ENCODE measurements at places on chromosomes 1 and 21. TPM values are rescaled to one million over a fixed set of nuclear protein-coding genes. Genes with fewer than 3 reads are reported as not detected.

The MIXL1 gene
- not detected for total RNA-seq

The CYP4B1 gene
- not detected for total RNA-seq

The KIAA0040 gene
- 0.64 TPM for total RNA-seq

The HMGCS2 gene
- not detected for total RNA-seq

The HAO2 gene
- total RNA-seq = not detected

The PAQR6 gene
- 0.43 TPM for total RNA-seq

The CELA3B gene
- not detected for total RNA-seq

The LYPD8 gene
- under 0.01 TPM for total RNA-seq

The CRABP2 gene
- 39.0 TPM for total RNA-seq

The MAP3K7CL gene
- total RNA-seq = 20.7 TPM

The RBBP5 gene
- total RNA-seq = 14.2 TPM

The MYOG gene
- total RNA-seq = not detected

The LINGO4 gene
- total RNA-seq = not detected

The KIAA0319L gene
- 63.0 TPM for total RNA-seq

The HECTD3 gene
- 20.3 TPM for total RNA-seq

The GNG12 gene
- total RNA-seq = 201 TPM

The BTG2 gene
- total RNA-seq = 13.8 TPM

The KRTAP13-2 gene
- not detected for total RNA-seq

The FAM151A gene
- total RNA-seq = not detected

The IGSF21 gene
- not detected for total RNA-seq

The FUCA1 gene
- total RNA-seq = 4.8 TPM

The ZP4 gene
- total RNA-seq = not detected

The RAP1GAP gene
- not detected for total RNA-seq

The OLIG2 gene
- not detected for total RNA-seq

The SLC66A1 gene
- total RNA-seq = 18.6 TPM

The ACTN2 gene
- not detected for total RNA-seq

The ADARB1 gene
- 14.5 TPM for total RNA-seq

The RAB42 gene
- total RNA-seq = 3.9 TPM

The ZNF648 gene
- total RNA-seq = not detected

The RCSD1 gene
- 0.64 TPM for total RNA-seq

The IVL gene
- total RNA-seq = not detected

The FCRL6 gene
- total RNA-seq = not detected

The HSF2BP gene
- total RNA-seq = 2.6 TPM

The KCNJ6 gene
- under 0.01 TPM for total RNA-seq

The TAS1R3 gene
- total RNA-seq = under 0.01 TPM

The FCRL5 gene
- total RNA-seq = not detected

The C1orf56 gene
- total RNA-seq = 2.6 TPM

The COL6A1 gene
- 538 TPM for total RNA-seq

The MRTO4 gene
- 21.9 TPM for total RNA-seq

The VAV3 gene
- total RNA-seq = 0.43 TPM

The CRYAA gene
- not detected for total RNA-seq

The C4BPA gene
- not detected for total RNA-seq

The CNKSR1 gene
- total RNA-seq = not detected

The TSPEAR gene
- total RNA-seq = not detected

The GJB3 gene
- total RNA-seq = not detected

The RPTN gene
- total RNA-seq = not detected

The CSF3R gene
- total RNA-seq = 0.32 TPM

The OR2T35 gene
- not detected for total RNA-seq

The LIPI gene
- total RNA-seq = not detected

The BARHL2 gene
- not detected for total RNA-seq

The WDR64 gene
- total RNA-seq = not detected

The RAB3B gene
- 77.3 TPM for total RNA-seq

The LCE2C gene
- total RNA-seq = not detected

The AGT gene
- 0.32 TPM for total RNA-seq

The LAX1 gene
- under 0.01 TPM for total RNA-seq

The ELOVL1 gene
- total RNA-seq = 51.0 TPM

Data from fibroblast of villous mesenchyme (primary cell).